Aorta (tissue), 5 donors: ENCODE measurements at places on chromosomes 12 and 14. TPM values are rescaled to one million over a fixed set of nuclear protein-coding genes. Genes with fewer than 3 reads are reported as not detected.

GRCh38 chr14:20624495-20625070 lies 16.9 kb downstream of the OR6S1 start:
- DNase-seq = peak; percentile 80

- no peak for DNase-seq
Observed at GRCh38 chr12:84355561-84355960, 557.0 kb downstream of the SLC6A15 start.

GRCh38 chr12:7729746-7730145 lies 17.4 kb downstream of the CLEC4C start:
- no peak for DNase-seq

DNA sequence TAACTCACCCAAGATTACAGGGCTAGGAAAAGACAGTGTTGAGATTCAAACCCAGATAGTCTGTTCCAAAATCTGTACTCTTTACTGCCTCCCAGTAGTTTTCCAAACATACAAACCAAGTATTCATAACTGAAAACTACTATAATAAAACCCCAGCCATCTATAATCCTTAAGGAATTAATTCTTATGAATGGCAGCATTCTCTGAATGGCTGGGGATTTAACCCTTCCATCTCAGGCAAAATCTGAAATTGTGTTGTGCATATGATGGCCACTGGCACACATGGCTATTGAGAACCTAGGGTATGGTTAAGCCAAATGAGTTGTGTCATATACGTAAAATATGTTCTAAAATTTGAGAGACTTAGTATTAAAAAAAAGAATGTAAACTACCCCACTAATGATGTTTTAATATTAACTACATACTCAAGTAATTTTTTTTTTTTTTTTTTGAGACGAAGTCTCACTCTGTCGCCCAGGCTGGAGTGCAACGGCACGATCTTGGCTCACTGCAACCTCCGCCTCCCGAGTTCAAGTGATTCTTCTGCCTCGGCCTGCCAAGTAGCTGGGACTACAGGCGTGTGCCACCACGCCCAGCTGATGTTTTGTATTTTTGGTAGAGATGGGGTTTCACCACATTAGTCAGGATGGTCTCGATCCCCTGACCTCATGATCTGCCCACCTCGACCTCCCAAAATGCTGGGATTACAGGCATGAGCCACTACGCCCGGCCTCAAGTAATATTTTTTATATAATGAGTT lies 16.7 kb downstream of the PPP1R13B start:
- no peak for DNase-seq

DNA sequence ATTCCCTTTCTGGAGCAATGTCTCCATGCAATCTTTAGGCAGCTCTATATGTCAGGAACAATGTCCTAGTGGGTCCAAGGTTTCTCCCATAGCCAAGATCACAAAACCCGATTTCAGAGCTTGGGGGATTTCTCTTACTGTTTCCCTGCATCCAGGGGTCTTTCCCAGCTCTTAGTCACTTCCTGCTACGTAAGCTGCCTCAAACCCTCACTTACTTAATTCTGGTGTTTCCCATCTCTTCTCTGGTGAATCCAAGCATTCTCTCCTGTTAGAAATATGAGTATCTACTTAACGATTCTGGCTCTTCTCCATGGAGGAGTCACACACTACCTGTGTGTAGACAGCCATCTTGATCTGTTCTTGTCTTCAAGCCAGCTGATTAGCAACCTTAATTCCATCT lies 80.0 kb downstream of the IFNG-AS1 start:
- no peak for DNase-seq

- peak; percentile 57 for DNase-seq
Observed at GRCh38 chr14:95495538-95496025, 20.9 kb downstream of the SYNE3 start.

DNA sequence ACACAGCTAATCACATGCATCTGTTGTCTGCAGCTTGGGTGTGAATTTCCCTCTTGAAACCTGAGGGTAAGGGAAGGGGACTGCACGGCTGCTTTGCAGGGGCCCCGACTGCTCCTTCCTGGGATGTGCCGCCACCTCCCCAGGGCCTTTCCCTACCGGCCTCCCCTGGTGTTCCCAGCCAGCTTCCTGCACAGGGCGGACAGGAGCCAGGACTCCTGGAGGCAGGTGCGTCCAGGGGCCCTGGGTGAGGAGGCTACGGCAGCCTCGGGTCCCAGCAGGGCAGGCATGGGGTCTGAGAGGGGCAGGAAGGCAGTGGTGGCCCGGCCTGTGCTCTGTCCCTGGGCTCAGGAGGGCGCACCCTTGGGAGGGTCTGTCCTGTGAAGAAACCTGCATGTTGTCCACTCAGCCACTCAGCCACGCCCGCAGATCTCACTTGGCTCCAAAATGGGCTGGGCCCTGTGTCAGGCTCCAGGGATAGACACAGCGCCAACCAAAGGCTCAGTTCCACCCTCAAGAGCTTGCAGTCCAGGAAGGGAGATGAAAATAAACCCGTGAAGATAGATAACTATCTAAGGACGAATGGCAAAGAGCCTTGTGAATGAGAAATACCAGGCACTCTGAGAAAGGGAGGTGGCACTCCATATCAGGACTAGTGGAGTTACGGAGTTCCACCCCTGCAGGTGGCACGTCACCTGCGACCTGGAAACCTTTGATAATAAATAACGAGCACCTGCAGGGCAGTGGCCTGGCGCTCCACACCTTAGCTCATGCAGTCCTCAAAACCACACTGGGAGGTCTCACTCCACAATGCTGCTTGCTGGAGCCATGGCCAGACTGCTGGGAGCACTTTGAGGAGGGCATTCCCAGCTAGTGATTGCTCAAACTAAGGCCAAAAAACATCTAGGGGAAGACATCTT lies 427.4 kb downstream of the AACS start:
- no peak for DNase-seq

PKP2 gene
- 1.4 TPM for total RNA-seq

CD69 gene
- total RNA-seq = 4.4 TPM
